Activated naive CD4-positive, alpha-beta T cell treated with anti-CD3 and anti-CD28 coated beads, Interleukin-2, amount 10 ng/mL, durations not matched to agents 5 hours and 36 hours (primary cell): ENCODE measurements at places on chromosomes 13 and 19. TPM values are rescaled to one million over a fixed set of nuclear protein-coding genes. Genes with fewer than 3 reads are reported as not detected.

The KLK2 gene
- not detected for total RNA-seq

The HCN2 gene
- total RNA-seq: 5.6 TPM

The ELSPBP1 gene
- total RNA-seq: not detected

The FCHO1 gene
- total RNA-seq: 87.2 TPM

The ECSIT gene
- 23.5 TPM for total RNA-seq

The TSKS gene
- total RNA-seq: 1.2 TPM
